ENCODE measurements at places on chromosomes 1 and 21.

DNA sequence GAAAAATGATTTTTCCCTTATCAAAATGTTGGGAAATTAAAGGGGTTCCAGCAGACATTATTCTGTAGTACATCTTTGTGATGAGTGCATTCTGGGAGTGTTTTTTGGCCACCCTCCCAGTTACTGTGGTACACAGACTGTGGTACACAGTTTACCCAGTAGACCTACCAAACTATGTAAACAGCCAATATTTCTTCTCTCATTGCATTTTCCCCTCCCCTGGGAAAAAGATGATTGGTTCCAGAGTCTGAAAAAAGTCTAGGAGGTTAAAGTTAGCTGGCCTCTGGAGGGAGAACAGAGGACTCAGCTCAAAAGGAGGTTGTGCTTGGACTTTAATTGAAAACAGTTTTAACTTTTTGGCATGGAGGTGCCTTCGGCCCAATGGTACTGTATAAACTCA is 42.5 kb downstream of the PGM1 start:
- no peak for DNase-seq

DNA sequence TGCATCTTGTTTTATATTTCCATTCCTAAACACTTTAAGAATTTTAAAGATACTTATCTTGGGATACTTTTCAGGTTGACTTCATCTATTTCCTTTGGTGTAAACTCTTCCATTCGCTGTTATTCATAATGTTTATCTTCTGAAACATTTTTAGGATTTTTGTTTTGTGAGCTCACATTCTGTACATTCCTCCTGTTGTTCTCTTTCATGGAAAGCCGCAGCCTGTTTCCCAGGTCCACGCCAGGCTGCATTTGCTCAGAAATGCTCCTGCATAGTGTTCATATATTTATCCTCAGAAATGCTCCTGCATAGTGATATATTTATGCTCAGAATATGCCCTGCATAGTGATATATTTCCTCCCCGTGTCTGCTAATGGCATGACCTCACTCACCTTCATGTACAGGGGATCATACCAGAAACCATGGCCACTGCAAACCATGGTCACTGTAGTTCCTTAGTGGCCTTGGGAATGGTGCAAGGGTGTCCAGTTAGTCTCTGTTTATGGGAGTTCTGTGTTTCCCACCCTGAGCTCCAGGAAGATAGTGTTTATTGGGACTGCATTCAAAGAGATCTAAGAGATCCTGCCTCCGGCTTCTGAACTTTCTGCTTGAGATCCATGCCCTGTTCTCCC is 153.9 kb upstream of the GREM2 start:
- DNase-seq: no peak

DNA sequence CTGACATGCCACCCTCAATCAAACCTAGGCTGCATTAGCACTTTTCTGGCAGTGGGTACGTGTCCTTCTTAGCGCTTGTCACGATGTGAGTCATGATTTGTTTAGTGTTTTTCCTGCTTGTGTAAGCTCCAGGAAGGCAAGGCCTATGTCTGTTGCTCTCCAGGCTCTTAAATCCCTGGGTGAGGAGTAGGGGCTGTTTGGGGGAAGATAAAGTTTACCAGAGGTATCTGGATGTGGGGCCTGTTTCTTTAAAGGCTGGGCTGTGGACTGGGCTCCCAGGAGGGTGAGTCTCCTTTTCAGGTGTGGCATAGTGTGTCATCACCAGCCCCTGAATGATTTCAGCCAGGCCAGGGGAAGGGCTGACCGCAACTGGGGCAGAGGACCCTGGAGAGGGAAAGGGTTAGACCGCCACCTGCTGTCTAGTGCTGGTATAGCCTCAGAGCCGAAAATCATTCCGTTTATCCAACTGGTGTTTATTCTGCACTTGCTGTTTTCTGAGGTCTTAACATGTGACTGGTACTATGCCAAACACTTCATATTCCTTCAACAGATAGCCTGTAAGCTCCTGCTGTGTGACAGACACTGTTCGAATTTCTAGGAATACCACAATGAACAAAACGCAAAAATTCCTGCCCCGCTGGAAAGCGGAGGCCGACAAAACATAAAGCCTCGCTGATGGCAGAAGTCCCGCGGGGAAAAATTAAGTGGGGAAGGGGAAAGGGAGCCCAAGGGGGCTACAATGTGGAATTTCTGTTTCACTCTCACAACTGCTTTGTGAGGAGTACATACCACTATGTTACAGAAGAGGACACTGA is 9.7 kb downstream of the SERINC2 start:
- peak; percentile 32 for DNase-seq

GRCh38 chr21:41852929-41853320 is 26.2 kb downstream of the PRDM15 start:
- DNase-seq: no peak

- DNase-seq: no peak
Observed at GRCh38 chr1:97832481-97832880, 88.4 kb downstream of the DPYD start.

GRCh38 chr1:99969260-99969728 is 502 bp upstream of the SLC35A3 start:
- DNase-seq: no peak

- no peak for DNase-seq
Observed at GRCh38 chr21:15367061-15367626, 302.3 kb upstream of the NRIP1 start.

DNA sequence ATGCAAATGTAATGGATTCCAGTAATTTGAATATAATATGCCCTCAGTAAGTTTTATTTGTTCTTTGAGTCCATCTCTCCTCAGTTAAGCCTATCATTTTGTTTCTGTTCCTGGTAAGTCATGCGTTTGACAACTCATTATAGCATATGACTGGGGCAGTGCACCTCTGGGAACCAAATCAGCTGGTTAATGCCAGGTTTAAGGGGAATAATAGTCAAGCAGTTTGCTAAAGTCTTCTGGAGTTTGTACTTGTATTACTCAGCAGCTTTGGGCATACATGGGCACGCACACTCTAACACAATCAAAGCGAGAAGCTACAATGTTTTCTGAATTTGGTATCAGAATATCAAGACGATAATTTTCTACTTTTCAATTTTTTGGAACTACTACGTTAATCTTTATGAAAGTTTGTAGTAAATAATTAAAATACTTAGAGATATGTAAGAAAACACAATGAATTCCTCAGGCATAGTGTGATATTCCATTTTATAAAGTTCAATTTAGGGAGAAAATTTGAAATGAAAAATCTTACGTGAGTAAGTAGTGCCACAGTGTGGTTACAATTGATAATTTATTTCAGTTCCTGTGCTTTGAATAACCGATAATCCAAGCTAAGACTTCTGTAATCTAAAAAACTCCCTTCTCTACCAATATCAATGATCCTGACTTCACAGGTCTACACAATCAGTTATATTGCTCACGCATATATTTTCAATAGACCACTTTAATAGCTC is 43.8 kb upstream of the KCTD3 start:
- no peak for DNase-seq

DNA sequence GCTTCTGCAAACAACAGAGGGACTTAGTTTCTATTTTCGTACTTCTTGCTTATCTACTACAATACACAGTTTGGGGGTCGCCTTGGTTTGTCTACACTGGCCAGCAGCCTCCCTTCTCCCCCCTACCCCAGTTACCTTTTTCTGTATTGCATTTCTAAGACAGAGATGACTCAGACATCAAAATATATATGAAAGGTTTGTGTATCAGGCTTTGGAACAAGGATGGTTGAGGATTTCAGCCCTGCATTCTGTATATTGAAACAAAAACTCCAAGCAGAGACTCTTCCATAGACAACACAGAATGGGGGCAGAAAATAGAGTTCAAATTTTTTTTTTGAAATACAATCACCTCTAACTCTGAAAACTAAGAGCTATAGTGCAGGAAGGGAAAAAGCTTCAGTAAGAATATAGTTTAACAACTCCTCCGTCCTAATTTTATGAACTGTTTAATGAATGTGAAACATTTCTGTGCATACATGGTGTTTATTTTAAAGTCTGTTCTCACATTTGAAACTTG is 1.9 kb downstream of the SAMD13 start:
- no peak for DNase-seq

DNA sequence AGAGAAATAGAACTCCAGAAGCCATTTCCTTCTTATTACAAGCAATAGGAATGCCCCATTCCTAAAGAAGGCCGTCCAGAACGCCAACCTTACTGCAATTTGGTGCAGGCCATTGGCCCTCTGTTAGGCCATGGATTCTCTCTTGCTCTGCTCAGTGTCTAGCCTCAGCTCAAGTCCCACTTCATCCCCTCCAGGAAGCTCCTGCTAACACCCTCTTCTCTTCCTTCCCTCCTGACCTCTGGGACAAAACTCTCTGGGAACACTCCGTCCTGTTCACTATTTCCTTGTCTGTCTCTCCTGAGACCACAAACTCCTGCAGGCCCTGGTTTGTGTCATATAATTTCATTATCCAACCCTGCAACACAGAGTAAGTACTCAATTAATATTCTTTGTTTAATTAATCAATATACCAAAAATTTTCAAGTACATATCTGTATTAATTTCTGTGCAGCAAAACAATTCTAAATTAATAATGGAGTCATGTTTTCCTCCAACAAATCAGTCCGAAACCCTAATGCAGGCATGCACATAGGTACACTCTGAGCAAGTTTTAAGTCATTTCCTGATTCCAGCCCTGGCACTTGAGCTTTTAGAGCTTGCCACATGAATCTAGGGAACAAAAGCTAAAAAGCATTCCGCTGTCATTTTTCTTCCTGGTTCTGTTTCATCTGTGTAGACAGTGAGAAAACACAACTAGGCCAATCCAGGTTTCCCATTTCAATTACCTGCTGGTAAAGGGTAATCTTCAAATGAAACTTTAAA is 245.3 kb downstream of the SETD4 start:
- no peak for DNase-seq

DNA sequence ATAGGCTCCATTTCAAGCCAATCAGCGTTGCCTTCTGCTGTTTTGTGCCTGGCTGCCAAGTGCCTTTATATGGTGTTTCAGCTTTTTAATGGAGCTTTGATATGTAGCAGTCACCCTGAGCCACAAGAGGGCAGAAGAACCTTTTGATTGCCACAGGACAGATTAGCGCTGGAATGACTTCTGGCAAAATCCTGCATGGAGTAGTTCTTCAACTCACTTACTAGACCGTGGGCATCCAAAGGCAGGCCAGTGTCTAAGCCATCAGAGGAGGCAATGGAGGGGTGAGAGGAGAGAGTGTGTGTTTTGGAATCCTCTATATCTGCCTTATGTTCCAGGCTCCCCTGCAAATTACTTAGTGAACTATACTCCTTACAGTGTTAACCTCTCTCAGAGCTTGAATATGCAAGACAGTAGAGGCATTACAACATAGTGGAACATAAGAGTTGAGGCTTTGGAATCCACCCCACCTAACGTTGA is 56.2 kb downstream of the ST3GAL3 start:
- peak; percentile 2 for DNase-seq

- no peak for DNase-seq
Observed at GRCh38 chr1:47810964-47811682, 186.1 kb downstream of the TRABD2B start.

DNA sequence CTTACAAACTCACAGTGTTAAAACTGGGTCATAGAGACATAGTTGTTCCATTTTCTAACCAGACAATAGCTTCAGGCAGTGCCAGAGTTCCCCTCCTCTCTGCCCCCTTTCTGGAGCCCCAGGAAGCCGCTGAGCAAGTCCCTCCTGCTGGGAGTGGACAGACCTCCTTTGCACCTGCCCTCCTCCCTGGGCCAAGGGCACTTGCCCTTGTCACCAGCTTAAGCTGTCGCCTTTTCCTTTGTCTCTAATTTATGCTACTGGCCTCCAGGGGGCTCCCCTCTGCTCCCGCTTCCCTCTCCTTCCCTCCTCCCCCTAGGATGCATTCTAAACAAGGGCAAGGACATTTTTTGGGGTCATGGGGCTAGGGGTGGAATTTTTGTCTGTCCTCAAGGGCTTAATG is 182.4 kb downstream of the MIS18A start:
- DNase-seq: no peak

GRCh38 chr1:240538776-240539430 is 73.1 kb downstream of the GREM2 start:
- DNase-seq: no peak

DNA sequence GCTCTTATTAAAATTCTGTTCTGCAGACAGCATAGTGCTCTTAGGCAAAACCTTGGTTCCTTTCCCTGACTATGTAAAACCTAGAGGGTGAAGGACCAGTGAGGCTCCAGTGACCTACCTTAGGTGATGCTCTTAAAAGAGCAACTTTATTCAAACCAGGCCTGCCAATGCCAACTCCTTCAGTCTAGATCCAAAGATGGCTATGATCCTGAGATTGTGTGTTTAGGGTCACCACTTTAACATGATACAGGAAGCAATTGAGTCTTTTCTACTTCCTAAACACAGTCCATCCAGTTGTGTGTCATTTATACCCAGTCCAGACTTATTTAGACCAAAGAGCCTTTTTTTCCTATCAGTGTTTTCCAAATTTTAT is 10.8 kb downstream of the MCL1 start:
- DNase-seq: no peak

All from stimulated activated CD4-positive, alpha-beta T cell treated with anti-CD3 and anti-CD28 coated beads, Interleukin-1b, Interleukin-23, amount 100 ng/mL, for 1 hour (primary cell).